NCI-H446 treated with DMSO at 0.1 percent for 48 hours (cell line): ENCODE measurements at places on chromosomes 11 and 22.

GRCh38 chr11:41309111-41309522, 150.3 kb downstream of the LRRC4C start:
- no peak for DNase-seq

- DNase-seq: no peak
These were observed 87.2 kb downstream of the RELT start for GRCh38 chr11:73463359-73463758.

DNA sequence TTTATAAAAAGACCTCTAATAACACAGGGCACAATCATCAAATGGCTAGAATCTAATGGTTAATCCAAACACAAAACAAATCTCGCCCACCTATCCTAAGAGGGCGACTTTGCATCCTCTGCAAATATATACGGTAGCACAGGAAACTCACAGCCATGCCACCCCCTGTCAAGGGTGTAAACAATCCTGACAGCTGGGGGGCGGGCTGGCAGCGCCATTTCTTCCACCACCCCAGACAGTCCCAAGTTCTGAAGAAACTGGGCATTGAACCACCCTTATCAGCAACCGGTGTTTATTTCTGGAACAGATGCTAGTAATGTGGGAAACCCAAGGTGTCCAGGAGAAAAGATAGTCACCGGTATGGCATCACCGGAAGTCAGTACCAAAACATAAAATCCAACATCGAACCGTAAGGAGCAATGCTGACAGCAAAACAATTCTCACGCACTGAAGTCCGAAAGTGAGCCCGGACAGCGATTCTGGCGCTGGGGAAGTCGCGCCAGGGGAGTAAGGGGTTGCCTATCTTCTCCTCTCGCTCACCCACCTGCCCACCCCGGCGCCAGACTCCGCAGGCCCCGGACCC, 825 bp downstream of the FBXO3 start:
- no peak for DNase-seq

GRCh38 chr11:134082990-134083389, 14.1 kb downstream of the JAM3 start:
- DNase-seq: no peak

GRCh38 chr22:17773606-17774205, 563 bp downstream of the BID start:
- no peak for DNase-seq

DNA sequence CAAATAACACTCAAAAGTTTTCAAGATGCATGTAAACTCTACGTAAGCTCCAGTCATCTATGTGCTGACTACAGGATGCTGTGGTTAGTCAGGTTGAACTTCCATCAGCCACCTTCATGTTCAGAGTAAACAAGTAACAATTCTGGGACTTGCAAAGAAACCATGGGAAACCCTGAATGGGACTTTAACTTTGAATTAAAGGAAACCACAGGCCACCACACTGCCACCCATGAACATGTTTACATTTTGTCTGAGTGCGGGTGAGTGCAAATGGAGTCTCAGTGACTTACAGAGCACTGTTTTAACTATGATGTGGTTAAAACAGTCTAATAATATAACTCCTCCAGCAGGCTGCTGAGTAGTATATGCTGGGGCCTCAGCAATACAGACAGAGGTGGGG, 12.9 kb upstream of the SYTL2 start:
- DNase-seq: no peak

DNA sequence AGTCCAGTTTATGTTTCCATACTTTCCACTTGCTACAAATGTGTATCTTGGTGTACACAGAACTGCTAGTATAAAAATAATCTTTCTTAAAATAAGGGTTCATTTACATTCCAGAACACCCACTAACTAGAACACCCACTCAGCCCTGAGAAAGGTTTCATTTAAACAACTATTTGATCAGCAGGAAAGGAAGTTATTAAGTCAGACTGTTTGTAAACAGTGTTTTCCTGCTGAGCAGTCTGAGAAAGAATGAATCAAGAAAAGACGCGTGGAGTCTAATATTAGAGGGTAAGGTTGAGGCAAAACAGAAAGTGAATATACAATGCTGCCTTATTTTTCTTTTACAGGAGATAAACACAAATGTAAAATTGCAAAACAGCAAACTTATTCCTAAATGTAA, 32.7 kb downstream of the NARS2 start:
- no peak for DNase-seq

DNA sequence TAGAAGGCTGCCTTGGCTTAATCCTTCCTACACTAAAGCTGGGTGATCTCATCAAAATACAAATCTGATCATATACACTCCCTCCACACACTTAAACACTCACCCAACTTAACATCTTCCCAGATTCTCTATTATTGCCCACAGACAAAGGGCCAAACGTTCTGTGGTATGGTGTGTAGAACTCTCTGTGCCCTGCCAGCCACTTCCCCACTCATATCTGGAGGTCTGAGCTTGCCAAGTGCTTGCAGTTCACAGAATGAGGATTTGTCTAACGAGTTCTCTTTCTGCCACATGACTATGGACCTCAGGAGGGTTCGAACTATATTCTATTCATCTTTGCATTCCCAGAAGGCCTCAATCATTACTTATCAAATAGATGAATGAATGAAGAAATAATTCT, 77.6 kb downstream of the MPPED2 start:
- DNase-seq: no peak

DNA sequence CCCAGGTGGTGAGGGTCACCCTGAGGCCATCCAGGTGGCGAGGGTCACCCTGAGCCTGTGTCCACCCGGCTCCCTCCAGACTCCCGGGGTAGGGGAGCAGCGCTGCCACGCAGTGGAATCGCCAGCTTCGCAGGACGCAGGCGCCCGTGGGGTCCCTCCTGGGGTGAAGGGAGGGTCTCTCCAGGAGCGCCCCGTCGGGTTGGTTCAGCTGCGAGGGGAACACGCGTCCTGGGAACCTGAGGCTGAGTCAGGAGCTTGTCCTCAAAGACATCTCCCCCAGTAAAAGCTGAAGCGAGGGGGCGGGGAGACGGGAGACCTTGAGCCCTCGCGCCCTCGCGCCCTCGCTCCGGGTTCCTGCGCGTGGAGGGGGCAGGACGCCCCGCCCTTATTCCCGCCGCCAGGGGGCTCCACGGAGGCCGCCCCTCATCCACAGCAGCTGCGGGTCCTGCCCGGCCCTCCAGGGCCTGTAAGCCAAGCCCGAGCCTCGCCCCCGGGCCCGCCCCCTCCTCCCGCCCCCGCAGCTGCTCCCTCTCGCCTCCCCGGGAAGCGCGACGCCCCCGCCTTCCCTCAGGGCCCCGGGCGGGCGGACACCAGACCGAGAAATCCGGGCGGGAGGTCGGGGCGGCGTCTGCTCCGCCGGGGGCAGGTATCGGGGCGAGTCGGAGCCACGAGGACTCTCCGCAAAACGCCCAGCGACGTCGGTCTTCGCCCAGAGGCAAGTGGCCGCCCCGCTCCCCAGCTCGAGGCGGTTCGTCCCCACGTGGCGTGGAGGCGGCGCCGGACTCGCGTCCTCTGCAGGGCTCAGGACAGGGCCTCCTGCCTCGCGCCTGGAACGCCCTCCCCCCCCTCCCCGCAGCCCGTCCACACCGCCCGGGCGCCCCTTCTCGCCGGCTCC, 22.8 kb downstream of the PIM3 start:
- DNase-seq: no peak

- DNase-seq: no peak
These were observed 138.5 kb downstream of the TTC28 start for GRCh38 chr22:28541137-28541536.

- no peak for DNase-seq
These were observed 7.3 kb downstream of the RELT start for GRCh38 chr11:73383249-73384124.

DNA sequence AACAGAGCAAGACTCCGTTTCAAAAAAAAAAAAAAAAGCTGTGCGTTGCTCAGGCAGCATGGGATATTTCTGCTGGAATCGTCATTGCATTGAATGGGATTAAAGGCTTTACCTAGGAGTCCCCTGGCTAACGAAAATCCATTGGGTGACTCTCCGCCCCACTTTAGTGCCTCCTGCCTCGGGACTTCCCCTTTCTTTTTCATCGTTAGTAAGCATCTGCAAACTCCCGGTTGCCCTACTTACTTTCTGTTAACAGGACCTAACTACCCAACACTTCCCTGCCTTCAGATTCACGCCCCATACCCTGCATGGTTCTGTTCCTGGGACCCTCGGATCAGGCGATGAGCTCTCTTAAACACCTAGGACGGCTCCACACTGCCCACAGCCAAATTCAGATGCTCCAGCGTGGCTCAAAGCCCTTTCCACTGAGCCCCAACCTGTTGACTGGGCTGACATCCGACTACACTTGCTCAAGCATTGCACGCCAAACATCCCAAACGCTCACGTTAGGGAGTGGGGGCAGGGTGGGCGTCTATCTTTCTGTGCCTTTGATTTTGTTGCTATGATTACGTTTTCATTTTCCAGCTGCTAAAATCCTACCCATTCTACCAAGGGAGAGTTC, 143.8 kb downstream of the ST3GAL4 start:
- no peak for DNase-seq

GRCh38 chr11:91446267-91446666, 778.4 kb upstream of the FAT3 start:
- DNase-seq: no peak

DNA sequence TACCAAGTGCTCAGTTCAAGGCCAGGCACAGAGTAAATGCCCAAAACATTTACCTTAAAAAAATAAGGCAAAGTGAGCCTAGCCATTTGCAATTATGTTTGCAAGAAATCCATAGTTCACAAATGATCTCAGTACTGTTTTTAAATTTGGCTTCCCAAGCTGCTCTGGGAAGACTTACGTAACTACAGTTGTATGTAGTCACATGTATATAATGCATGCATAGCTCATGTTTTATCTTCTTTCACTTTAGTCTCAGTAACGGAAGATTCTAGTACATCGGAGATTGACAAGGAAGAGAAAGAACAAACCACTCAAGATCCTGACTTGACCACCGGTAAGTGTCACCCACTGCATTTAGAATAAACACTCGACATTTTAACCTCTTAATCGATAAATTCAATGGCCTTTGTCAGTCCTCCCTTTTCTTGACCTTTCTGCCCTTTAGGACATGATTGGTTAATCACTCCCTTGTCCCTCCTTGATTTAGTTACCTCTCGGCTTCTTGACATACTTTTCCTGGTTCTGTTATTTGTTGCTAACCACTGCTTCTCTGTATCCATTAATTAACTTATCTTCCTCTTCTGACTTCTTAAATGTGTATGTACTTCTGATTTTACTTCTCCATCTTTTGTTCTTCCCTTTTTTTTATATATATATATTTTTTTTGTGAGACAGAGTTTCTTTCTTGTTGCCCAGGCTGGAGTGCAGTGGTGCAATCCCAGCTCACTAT, 18.0 kb upstream of the JHY start:
- DNase-seq: no peak

DNA sequence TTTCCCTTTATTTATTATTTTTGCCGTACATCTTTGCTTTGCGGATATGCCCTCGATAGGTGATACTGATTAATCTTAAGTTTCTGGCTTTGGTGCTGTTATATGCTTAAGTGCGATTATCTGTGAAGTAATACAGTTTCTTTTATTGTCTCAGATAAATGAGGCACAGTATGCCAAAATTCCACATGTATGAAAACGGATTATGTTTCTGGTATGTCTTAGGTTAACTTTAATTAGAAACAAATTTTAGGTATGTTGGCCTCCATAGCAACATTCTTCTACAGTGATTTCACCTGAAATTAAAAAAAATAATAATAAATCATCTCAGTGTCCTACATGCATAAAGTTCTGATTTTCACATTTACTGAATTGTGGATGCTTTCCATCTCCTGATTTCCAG, 119.2 kb downstream of the ARHGAP42 start:
- DNase-seq: no peak

DNA sequence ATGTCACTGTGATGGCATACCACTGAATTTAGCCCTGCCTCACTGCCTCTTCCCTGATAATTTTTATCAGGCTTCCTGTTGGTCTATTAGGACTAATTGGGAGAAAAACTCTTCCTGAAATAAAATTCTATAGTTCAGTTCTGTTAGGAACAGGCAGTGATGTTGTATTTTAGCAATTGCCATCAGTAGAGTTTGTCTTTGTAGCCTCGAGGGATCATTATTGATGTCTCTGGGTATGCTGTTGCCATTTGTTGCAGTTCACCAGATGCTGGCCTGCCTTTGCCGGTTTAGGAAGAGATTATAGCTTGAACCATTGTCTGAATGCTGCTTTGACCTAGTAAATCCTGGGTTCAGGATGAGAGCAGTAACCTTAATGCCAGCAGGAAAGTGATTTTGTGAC, 41.0 kb downstream of the KDM2A start:
- DNase-seq: no peak

- peak; percentile 86 for DNase-seq
These were observed 359.3 kb downstream of the CADM1 start for GRCh38 chr11:115144914-115145313.

DNA sequence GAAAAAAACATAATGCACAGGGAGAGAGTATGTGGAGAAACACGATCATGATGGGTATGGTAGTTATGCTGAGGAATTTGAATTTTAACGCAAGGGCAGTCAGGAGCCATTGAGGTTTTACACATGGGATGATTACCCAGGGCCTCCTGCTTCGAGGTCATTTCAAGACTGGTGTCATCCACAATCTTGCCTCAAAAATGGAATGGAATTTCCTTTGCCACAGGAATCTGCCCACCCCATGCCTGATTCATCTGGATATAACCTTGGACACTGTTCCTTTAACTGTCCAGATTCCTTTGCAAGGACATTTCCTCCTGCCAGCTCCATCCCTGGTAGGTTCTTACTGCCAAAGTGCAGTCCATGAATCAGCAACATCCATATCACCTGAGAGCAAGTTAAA, 655.9 kb upstream of the TENM4 start:
- no peak for DNase-seq

DNA sequence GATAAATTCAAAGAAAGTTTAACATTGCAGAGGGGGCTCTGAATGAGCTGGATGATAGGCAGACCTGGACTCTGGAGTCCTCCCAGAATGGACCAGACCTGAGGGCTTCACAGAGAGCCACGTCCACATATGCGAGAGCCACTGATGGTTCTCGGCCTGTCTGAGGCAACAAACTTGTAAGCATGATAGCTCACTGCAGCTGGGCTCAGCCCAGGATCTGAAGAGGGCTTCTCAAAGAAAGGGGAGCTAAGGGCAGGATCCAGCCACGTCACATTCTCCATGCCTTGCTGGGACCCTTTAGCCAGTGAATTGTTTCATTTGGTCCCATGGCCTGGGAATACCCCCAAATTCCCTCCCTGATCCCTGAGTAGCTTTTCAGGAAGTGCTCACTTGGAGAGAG, 98.9 kb downstream of the ATXN10 start:
- no peak for DNase-seq

GRCh38 chr22:21823740-21824444, 43.6 kb downstream of the MAPK1 start:
- no peak for DNase-seq

DNA sequence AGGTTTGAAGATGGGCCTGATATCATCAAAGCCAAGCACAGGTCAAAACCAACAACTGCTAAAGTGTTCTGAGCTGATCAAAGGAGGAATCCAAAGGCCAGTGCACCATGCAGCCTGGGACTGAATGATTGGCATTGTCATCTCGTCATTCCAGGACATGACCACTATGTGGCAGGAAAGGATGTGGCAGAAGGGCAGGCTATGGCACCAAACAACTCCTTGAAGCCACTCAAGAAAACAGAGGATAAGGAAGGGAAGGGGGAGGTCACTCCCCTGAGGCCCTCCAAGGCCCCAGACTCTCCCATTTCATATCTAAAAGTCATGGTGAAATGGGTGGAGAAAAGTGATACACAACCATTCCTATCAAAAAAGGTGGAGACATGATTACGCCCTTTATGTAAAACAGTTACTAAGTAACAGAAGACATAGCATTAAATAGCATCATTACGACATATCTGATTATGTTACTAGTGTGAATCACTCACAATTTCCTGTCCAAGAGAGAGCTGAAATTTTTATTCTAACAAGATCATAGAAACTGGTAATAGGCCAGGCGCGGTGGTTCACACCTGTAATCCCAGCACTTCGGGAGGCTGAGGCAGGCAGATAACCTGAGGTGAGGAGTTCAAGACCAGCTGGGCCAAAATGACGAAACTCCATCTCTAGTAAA, 49.3 kb downstream of the AHNAK start:
- DNase-seq: no peak
